ENCODE measurements at places on chromosomes 5 and 9.

- no peak for DNase-seq
These were observed 19.1 kb downstream of the PTGES2 start for GRCh38 chr9:128108269-128109049.

DNA sequence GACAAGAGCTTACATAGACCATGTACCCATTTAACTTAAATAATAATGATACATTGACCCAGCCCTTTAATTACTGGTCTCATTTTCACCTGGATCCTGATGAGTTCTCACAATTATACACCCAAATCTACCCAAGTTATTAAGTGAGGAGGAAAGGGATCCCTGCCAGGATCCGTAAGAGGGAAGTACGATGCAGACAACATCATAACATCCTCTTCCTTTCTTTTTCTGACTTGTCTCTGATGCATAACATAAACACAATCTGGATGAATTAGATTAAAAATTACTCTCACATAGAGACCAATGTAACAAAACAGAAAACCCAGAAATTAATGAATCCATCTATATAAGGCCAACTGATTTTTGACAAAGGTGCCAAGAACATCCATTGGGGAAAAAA lies 17.0 kb downstream of the MARCHF3 start:
- no peak for DNase-seq

DNA sequence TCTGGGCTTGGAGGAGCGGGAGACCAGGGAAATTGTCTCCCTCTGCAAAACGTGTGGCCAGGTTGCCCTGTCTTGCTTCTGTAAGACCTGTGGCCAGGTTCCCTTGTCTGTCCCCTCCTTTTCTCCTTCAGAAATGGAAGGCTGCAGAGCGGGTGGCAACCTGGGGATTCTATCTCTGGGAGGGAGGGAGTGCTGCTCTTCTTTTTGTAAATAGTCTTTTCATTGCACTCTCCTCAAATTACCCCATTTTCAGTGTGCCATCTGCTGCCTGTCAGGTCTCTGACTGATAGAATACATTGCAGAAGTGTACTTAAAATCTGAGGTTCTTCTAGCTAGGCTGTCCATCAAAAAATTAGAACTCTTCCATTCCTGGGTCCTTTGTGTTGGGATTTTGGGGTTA lies 126.0 kb downstream of the GABRB2 start:
- no peak for DNase-seq

GRCh38 chr5:132877938-132878337 lies 4.5 kb downstream of the LEAP2 start:
- DNase-seq, result peak; percentile 57

- DNase-seq, result no peak
These were observed 82.1 kb upstream of the PITX1 start for GRCh38 chr5:135116160-135116561.

GRCh38 chr9:28121366-28121765 lies 548.1 kb upstream of the C9orf72 start:
- DNase-seq, result no peak

DNA sequence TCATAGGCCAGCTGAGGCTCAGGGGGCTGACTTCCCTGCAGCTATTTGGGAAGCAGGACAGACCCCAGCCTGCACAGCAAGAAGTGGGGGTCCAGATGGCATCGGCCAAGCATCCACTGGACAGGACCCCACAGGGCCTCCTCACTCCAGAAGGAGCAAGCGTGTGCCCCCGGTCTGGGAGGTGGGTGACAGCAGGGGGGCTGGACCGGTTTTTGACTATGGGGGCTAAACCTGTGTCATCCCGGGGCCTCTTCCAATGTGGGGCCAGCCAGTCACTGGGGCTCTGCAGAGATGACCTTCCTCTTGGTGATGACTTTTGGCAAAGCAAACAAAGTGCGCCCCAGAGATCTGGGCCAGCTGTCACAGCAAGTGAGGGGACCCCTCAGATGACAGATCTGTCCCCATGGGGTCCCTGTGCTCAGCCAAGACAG lies 163.9 kb downstream of the OLFM1 start:
- no peak for DNase-seq

GRCh38 chr5:38445374-38446028 lies 110.9 kb downstream of the LIFR start:
- no peak for DNase-seq

DNA sequence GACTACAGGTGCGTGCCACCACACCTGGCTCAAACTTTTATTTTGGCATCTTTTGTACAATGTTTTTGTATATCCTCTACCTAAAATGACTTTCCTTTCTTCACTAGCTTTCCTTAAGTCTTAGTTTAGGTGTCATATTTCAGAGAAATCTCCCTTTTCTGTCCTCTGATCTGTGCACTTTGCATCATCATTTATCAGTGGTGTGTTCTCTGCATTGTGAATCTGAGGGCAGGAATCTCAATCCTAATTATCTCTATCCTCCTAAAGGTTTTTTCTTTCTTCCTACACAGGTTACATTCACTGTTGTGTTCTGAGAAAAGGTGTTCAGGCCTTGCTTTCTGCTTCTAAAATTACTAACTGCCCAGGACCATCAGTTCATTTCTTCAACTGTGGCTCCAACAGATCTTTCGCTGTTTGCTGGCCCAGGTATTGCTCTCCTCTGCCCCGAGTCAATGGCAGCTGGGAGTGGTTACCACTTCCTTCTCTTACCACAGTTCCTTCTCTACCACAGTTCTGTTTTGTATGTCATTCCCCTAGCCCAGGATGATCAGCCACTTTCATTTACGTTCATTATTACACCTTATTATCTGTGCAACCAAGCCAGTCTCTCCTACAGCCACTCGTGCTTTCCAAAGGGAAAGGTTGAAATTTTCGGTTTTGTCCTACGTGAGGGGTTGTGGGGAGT lies 14.0 kb downstream of the TGFBR1 start:
- peak; percentile 73 for DNase-seq

- DNase-seq, result no peak
These were observed 48.6 kb downstream of the UBAP1 start for GRCh38 chr9:34227445-34227844.

DNA sequence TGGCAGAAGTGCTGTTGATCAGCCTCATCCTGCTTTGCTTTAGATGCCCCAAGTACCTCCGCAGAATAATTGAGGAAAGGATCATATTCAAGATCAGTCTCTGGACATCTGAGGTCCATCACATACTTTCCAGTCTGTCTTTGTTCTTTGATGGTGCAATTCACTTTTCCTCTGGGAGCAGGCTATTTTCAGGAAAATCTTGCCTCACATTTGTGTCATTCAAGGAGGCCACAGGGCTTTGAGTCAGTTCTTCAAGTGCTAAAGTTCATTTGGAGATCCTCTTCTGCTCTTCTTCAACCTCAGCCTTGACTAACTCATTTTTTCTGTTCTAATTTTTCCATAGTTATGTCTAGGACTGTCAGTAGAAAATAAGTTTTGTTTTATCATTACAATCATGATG lies 18.6 kb downstream of the EQTN start:
- DNase-seq, result no peak

GRCh38 chr5:73445665-73446630 lies 2.6 kb downstream of the FOXD1 start:
- no peak for DNase-seq

- DNase-seq, result no peak
These were observed 125.1 kb downstream of the KCNIP1 start for GRCh38 chr5:170628691-170629565.

- no peak for DNase-seq
These were observed 963.6 kb downstream of the CDH12 start for GRCh38 chr5:21889581-21889980.

DNA sequence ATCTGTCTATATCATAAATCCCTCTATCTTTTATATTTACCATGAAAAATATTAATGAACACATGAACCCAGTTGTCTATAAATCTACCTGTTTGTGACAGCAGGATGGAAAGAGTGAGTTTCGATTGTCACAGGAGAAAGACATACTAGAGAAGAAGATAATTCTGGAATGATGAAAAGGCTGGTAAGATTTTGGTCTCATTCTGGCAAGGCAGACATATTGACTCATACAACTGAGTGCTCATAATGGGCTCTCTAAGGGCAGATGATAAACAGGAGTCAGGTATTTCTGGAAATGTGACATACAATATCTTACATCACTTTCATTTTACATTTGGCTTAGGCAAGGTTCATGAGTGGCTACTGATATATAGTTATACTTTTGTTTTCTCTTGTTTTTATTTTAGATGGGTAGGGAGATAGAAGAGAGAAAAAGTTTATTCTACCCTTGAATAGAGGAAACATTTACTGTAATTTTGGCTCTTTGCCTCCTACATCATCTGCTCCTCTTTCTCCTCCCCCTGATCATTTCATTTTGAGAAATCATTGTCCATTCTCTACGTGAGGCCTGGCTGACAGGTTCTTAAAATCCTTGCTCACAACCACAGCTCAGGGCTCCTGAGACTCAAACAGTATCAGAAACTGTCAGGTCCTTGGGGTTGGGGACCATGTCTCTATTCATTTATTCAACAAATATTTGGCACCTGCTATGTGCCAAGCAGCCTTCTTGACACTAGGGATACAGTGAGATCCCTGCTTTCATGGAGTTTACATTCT lies 14.4 kb downstream of the ELOVL7 start:
- no peak for DNase-seq

Measured in hematopoietic multipotent progenitor cell treated with erythropoietin and hydrocortisone succinate and interleukin-3 and kit ligand, for 4 days (in vitro differentiated cells).